NCI-H748 treated with DMSO at 0.1 percent for 48 hours (cell line): ENCODE measurements at places on chromosomes 6 and 20.
A peak's percentile ranks its signal among the peaks of the same experiment; 100 is the strongest.

DNA sequence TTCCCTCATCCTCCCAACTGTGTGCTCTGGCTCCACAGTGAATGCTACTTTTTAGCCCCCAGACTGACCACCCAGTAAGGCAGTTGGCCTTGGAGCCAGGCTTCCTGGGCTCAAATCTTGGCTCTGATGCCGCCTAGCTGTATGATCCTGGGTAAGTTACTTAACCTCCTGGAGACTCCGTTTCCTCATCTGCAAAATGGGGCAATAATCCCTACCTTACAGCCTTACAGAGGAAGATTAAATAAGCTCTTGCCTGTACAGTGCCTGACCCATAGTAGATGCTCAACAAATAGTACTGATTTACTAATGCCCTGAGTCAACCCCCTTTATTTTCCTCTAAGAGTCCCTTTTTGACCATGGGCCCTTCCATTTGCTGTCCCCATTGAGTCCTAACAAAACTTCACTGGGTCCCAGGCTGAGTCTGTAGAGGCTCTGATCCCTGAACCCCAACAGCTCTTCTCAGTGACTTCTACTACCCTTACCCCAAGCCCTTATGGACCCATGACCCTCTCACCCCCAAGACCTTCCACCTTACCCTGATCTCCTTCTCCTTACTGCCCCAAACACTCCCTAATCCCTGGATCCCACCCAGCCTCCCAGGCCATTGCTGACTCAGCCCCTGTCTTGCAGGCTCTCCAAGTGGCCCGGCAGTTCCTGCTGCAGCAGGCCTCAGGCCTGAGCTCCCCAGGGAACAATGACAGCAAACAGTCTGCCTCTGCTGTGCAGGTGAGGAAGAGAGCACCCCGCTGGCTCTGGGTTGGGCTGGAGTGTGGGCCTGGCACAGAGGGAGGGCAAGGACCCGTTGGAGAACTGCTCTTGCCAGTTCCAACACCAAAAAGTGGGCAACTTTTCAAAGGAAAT is 31.4 kb downstream of the FOXP4 start:
- peak; percentile 54 for DNase-seq

DNA sequence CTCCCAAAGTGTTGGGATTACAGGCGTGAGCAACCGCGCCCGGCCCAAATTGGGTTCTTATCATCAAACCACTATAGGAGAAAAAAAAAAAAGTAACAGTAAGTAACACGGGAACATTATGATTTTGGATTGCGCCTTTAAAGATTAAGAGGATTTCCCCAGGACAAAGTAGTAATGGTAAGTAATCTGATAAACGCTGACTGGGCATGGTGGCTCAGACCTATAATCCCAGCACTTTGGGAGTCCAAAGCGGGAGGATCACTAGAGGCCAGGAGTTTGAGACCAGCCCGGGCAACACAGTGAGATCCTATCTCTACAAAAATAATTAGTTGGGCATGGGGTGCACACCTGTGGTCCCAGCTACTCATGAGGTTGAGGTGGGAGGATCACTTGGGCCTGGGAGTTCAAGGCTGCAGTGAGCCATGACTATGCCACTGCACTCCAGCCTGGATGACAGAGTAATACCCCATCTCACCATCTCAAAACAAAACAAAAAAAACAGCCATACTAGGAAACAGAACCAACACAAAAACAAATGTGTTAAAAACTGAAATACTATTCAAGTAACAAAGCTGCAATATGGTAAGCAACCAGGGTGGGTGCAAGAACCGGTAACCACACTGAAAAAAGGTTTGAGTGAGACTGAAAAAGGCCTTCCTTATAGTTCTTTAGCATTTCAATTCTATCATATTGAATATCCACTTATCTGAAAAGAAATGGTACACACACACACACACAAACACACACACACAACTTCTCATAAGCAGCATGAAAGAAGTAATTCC is 8.2 kb downstream of the C6orf62 start:
- no peak for DNase-seq

DNA sequence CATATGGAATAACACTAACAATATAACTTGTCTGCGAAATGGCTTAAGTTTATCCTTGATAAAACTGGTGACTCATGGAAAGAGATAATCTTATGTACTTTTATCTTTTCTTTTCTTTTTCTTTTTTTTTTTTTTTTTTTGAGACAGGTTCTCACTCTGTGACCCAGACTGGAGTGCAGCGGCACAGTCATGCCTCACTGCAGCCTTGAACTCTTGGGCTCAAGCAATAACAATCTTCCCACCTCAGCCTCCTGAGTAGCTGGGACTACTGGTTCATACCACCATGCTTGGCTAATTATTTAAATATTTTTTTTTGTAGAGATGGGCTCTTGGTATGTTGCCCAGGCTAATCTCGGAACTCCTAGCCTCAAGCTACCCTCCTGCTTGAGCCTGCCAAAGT is 68.1 kb upstream of the SCGN start:
- no peak for DNase-seq

DNA sequence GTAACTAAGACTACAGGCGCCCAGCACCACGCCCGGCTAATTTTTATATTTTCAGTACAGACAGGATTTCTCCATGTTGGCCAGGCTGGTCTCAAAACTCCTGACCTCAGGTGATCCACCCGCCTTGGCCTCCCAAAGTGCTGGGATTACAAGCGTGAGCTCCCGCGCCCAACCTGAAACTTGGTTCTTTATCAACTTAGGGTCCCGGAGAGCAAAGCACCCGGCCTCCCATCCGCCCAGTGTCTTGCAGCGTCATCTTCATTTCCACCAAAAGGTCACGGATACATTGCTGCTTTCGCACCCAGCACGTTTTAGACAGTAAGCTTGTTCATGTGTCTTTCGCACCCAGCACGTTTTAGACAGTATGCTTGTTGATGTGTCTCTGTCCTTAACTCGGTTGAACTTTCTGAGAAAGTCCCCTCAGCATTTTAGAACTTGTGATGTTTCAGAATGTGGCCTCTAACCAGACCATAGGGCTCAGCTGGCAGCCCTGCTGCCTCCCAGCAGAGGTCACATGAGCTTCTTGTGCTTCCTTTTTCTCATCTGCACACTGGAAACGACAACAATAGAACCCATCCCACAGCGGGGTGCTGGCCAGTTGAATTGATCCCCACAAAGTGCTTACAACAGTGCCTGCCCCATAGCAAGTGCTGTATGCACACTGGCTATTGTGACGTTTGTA is 48.8 kb downstream of the PRR18 start:
- DNase-seq = no peak

DNA sequence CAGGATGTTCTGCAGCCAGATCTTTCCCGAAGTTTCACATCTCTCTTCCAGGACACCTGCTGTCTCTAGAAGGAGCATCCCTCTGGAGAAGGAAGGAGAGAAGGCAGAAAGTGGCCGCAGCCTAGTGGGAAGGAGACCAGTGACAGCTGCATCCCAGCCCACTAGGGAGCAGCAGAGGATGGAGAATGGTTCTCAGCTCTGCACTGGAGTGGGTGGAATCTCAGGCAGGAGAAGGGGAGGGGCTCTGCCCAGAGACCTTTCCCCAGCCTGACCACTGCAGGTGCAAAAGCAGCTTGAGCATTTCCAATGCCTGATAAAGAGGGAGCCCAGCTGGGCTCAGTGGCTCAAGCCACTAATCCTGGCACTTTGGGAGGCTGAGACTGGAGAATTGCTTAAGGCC is 32.3 kb downstream of the NCR2 start:
- DNase-seq = peak; percentile 81

GRCh38 chr20:2145376-2145775 is 43.7 kb downstream of the STK35 start:
- no peak for DNase-seq

GRCh38 chr6:17448165-17448564 is 54.8 kb downstream of the CAP2 start:
- no peak for DNase-seq

DNA sequence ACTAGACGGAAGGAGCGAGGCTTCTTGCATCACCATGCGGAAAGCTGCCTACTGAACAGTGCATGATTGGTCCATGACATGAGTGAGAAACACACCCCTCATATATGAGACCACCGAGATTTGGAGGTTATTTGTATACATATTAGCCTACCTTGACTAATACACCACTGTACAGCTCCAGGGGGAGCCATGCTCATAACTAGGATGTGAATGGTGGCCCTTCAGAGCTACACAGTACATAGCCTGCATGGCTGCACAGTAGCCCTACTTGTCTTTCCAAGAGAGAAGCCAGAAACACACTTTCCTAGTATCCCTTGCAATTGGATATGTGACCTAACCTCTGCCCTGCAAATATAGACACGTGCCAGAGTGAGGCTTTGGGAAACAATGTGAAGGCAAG is 21.8 kb upstream of the MCUR1 start:
- DNase-seq = no peak

- no peak for DNase-seq
Observed at GRCh38 chr6:20238688-20239587, 26.7 kb upstream of the MBOAT1 start.
